ENCODE measurements at places on chromosomes 3 and 15.

DNA sequence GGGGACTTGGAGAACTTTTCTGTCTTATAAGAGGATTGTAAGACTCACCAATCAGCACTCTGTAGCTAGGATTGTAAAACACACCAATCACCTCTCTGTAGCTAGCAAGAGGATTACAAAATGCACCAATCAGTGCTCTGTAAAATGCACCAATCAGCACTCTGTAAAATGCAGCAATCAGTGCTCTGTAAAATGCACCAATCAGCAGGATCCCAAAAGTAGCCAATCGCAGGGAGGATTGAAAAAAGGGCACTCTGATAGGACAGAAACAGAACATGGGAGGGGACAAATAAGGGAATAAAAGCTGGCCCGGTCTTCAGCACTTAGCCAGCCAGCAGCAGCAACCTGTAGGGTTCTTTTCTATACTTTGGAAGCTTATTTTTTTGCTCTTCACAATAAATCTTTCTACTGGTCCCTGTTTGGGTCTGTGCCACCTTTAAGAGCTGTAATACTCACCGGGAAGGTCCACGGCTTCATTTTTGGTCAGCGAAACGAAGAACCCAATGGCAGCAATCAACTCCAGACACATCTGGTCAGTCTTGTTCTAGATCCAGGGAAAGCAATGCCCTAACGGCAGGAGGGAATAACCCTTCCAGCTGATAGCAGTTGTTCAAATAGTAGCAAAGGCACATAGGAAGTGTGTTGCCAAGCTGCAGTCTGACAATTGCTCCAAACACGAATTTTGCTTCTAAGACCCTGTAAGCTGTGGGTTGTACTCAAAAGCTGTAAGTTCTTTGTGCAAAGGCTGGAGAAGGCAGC, 135.6 kb downstream of the TJP1 start:
- DNase-seq = no peak

- no peak for DNase-seq
Observed at GRCh38 chr3:14532691-14533456, 7.3 kb downstream of the GRIP2 start.

- DNase-seq = no peak
Observed at GRCh38 chr15:88630141-88630721, 8.6 kb upstream of the ISG20 start.

DNA sequence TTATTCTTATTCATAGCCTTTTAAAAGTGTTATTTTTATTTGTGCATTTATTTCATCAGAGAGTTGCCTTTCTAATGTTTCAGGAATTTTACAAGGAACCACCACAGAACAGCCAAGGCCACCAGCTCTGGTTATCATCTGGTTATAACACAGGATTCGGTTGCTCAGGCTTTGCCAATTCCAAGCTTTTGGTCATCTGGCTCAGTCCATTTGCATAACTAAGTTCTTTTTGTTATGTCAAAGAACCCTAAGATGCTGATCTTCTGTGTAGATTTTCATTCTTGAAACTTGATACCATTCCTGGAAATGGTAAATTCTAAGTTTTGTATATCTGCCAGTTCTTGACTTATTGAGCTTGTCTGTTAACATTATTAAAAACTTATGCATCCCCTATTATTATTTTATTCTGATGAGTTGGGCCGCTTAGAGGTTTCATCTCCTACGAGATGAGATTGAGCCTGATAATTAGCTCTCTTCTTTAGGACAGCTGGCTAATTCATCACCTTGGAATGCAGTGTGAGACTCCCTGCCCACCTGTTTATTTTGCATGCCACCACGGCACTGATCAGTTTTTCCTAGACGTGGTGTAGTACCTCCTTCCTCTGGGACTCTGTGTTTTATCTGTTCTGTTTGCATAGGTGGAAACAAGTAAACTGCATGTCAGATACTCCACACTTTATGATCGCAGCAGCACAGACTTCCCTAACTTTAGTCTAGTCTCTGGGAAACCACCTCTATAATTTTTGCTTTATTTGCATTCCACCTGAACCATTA, 264.8 kb downstream of the SLCO3A1 start:
- no peak for DNase-seq

GRCh38 chr3:196079682-196080081, 2.2 kb downstream of the TFRC start:
- no peak for DNase-seq

GRCh38 chr3:5017925-5018531, 38.8 kb downstream of the BHLHE40 start:
- no peak for DNase-seq

- no peak for DNase-seq
Observed at GRCh38 chr3:122251428-122251827, 68.0 kb downstream of the CASR start.

DNA sequence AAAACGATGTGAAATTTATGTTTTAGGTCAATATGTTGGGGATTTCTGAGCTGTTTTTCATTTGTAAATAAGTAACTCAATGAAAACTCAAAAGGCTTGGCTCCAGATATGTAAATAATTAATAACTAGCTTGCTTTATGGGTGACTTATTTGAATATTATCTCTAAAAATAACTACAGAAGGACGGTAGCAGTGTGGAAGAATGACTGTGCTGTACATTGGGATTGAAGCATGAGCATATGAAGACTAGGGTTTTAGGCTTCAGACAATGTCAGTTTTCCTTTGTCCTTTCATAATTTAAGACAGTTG, 343.9 kb downstream of the GRM7 start:
- DNase-seq = no peak

DNA sequence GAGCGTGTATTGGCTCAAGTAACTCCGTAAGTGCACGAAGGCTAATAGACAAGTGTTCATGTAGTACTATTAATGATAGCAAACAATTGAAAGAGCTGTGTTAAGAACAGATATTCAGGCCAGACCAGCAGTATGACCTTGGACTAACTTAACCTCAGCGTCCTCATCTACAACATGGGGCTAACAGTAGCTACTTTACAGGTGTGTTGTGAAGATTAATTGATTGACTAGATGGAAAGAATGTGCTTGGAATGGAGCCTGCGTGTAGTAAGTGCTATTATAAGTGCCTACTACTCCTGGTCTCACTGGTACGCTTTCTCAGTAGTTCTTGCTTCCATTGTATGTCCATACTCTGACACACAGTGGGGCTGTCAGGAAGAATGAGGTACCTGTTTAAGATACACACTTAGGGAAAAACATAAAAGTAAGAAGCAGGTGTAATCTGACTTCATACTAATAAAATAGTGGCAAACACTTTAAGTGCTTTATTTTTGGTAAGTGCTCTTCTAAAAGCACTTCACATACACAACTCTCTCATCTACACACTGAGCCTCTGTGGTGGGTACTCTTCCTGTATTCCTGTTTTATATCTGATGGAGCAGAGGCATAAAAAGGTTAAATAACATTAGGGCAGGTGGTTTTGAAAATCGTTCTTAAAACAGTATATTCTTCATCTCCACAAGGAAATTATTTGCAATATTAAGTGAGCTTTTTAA, 24.3 kb upstream of the FBXL22 start:
- DNase-seq = no peak

GRCh38 chr15:61835029-61835428, 225.2 kb downstream of the VPS13C start:
- DNase-seq = no peak

GRCh38 chr3:183812761-183813445, 12.5 kb downstream of the MAP6D1 start:
- no peak for DNase-seq

DNA sequence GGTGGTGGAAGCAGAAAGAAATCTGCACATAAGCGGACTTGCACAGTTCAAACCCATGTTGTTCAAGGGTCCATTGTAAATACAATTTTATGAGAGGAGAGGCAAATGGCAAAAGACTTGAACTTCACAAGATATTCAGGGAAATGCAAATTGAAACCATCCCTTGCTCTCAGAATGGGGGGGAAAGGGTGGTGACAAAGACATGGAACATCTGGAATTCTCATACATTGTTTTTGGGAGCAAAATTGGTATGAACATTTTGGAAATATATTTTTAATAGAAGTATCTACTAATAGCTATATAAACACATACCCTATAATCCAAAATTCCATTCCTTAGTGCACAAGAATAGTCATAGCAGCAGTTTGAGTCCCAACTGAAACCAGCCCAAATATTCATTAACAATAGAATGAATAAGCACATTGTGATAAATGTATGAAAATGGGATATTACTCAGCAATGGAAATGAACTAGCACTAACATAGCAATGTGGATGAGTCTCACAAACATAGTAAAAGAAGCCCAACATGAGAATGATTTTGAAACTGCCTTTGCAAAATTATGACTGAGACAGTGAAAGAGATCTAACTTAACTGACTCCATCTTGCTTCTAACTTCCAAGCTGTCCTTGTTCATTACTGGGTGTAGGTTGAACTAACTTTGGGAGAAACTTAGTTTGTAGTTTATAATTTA, 77.2 kb downstream of the CD200R1L start:
- no peak for DNase-seq

- DNase-seq = no peak
Observed at GRCh38 chr15:69435985-69436384, 16.6 kb upstream of the RPLP1 start.

- peak; percentile 65 for DNase-seq
Observed at GRCh38 chr3:197428117-197428801, 127.5 kb downstream of the BDH1 start.

- no peak for DNase-seq
Observed at GRCh38 chr3:190059242-190059590, 61.5 kb downstream of the P3H2 start.

- no peak for DNase-seq
Observed at GRCh38 chr15:47439146-47440111, 277.9 kb upstream of the SEMA6D start.

GRCh38 chr3:121821421-121822199, 13.2 kb downstream of the IQCB1 start:
- no peak for DNase-seq

DNA sequence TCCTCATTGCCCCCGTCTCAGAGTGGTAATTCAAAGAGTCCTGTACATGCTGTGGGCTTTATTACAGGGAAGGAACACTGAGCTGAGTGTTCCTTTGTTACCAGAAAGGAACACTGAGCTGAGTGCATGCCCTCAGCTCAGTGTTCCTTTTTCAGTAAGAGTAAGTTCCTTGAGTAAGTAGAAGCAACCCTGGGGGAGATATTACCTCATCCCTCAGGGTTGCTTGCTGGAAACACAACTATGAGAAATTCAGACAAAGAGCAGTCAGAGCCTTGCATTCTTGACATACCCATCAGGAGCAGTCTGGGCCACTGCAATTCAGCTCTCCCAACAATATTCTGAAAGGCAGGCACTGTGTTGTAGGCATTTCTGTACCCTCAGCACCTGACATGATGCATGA, 17.0 kb downstream of the CHRM5 start:
- no peak for DNase-seq

DNA sequence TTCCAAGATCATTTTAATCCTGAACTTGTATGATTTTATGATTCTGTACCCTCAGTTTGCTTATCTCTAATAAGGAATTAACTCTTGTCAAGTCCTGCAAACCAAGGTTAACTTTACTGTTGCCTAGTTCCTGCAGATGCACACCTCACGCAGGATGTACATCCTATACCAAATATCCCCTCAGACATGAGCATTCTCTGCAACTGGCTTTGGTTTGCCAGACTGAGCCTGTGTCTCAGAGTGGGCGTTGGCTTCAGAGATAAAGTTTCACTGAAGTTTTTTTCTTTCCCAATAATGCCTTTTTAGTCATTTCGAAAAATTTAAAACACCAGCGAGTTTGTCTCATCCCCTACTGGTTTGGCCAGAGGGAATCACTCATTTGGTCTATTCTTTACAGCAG, 173.9 kb downstream of the NR2F2 start:
- no peak for DNase-seq

DNA sequence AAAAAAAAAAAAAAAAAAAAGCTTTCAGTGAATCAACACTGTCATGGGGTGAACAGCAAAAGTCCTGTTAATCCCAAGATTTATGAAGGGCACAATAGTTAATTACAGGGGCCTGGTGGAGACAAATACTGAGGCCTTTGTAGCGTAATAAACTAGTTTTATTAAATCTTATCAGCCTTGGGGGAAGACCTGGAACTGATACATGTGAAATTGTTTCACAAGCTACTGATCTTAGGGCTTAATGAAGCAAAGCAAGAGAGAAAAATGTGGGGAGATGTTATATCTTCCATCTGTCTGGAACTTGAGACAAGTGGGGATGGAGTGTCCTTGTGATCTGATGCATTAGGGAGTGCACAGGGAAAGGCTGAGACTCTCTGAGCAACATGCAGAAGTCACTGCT, 47.9 kb upstream of the OSBPL11 start:
- DNase-seq = no peak
